GM12891 (cell line): ENCODE measurements at places on chromosomes 3 and 15.

GRCh38 chr15:85480923-85481322 lies 100.5 kb downstream of the AKAP13 start:
- no peak for DNase-seq

DNA sequence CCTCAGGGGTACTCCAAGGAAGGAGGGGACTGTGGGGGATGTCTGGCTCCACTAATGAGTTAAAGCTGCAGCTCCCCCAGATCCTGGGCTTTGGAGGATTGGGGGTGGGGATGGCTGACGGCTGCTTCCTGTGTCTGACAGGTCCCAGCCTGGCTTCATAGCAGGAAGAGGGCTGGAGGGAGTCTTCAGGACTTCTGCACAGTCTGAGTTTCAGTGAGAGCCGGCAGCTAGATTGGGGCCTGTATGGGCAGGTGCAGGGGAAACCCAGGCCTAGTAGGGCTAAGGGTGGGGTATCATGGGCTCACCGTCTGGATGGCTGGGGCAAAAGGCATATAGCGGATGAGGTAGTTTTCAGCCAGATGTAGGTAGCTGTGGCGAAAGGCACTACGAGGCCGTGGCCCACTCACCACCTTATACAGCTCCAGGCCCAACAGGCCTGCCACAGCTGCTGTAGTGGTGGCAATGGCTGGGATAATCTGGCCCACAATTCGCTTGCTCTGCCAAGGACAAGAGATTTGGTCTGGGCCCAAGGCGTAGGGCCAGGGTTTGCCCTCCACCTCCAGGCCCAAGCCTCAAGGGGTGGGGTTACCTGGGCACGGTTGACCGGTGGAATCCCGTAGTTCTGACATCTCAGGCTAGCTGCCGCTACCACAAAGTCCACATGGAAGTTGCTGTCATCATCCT lies 4.5 kb downstream of the INKA1 start:
- no peak for DNase-seq

GRCh38 chr15:32007355-32007960 lies 22.9 kb upstream of the CHRNA7 start:
- DNase-seq = no peak

- no peak for DNase-seq
These were observed 45.1 kb downstream of the PTPN23 start for GRCh38 chr3:47425959-47426358.

DNA sequence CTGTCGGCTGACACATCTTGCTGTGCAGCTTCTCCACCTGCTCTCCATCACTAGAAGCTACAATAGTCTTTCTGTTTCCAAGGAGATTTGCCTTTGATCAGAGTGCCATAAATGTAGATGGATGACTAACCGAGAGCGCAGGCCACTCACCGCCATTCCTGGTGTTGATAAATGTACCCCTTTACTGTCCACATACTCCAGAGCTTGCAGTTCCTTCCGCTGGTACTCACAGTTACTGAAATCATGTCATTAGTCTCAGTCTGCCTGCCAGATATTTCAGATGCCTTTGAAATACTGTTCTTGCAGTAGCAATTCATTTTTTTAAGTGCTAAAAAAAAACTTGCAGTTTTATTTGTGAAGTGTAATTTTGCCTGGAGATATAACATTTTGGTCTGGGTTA lies 72.3 kb downstream of the BLM start:
- no peak for DNase-seq

DNA sequence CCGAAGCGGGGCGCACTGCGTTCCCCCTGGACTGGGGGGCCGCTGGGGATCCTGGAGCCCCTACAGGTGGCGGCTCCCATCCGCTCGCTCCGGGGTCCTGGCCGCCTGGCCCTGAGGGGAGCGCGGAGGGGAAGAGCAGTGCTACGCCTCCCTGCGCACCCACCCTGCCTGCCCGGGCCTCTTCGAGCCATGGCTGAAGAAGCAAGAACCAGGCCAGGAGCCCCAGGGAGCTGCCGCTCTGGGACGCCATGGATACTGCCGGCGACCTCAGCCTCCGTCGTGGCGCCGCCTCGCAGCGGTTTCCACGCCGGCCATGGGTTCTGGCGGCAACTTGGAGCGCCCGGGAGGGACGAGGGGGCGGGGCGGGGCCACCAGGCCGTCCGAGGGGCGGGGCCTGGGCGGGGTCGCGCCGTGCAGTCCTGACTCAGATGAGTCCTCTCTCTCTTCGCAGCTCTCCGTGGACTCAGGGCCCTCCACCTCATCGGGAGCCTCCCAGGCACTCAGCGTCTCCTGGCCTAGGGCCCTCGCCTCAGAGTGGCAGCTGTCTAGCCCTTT lies 50.9 kb downstream of the MYL3 start:
- no peak for DNase-seq

DNA sequence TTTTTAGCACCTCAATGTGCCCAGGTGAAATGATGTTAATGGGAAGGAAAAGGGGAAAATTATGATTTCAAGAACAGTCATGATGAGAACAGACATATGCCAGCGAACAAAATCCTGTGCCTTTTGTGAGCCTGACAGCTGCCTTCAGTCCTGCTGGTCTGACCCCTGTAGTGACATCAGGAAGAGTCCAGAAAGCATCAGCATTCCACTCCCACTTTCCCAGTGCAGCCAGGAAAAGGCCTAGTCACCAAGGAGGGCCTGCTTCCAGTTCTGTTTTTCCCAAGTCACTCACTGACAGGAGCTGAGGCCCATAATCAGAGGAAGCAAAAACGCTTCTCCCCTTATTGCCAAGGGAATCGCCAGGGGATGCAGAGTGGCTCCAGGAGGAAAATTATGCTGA lies 218.4 kb downstream of the ABHD5 start:
- DNase-seq = no peak

GRCh38 chr3:58394339-58394738 lies 39.3 kb downstream of the PDHB start:
- DNase-seq = no peak

GRCh38 chr15:69663441-69663840 lies 210.8 kb downstream of the RPLP1 start:
- DNase-seq = no peak
